Activated T-helper 17 cell treated with anti-CD3 and anti-CD28 coated beads, Interleukin-2, amount 50 U/mL, for 72 hours (primary cell): ENCODE measurements at places on chromosomes 5 and 9. TPM values are rescaled to one million over a fixed set of nuclear protein-coding genes. Genes with fewer than 3 reads are reported as not detected.
A peak's percentile ranks its signal among the peaks of the same experiment; 100 is the strongest.

GRCh38 chr5:68057191-68057590 is 158.4 kb upstream of the PIK3R1 start:
- no peak for ATAC-seq

- no peak for ATAC-seq
Measured at GRCh38 chr5:136296846-136297245, 68.5 kb downstream of the TRPC7 start.

Gene TAF11L8
- total RNA-seq = not detected

- no peak for ATAC-seq
Measured at GRCh38 chr9:131752231-131752884, 12.5 kb upstream of the RAPGEF1 start.

DNA sequence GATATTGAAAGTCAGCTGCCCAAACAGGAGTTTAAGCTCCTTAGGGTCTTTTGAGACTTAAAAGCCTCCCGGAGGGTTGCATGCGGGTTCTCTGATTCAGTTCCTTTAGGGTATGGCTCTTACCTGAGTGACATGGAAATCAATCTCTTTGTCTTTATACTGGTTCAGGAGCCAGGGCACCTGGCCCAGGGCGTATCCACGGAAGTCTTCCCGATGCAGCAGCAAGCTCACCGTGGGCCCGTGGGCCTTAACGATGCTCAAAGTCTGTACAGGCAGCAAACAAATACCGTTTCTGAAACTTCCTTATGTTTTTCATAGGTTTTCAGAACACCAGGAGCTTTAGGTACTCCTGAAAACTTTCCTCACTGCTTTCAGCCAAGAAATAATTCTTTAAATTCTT is 13.2 kb downstream of the MROH2B start:
- no peak for ATAC-seq

Gene NUTM2G
- not detected for total RNA-seq

- no peak for ATAC-seq
Measured at GRCh38 chr5:14440223-14440581, 141.4 kb upstream of the OTULINL start.

Gene PTGES
- total RNA-seq = not detected

GRCh38 chr9:99623780-99624364 is 197.8 kb upstream of the NR4A3 start:
- ATAC-seq = no peak

Gene IL13
- total RNA-seq = 2.4 TPM

Gene ANXA1
- 57.1 TPM for total RNA-seq

DNA sequence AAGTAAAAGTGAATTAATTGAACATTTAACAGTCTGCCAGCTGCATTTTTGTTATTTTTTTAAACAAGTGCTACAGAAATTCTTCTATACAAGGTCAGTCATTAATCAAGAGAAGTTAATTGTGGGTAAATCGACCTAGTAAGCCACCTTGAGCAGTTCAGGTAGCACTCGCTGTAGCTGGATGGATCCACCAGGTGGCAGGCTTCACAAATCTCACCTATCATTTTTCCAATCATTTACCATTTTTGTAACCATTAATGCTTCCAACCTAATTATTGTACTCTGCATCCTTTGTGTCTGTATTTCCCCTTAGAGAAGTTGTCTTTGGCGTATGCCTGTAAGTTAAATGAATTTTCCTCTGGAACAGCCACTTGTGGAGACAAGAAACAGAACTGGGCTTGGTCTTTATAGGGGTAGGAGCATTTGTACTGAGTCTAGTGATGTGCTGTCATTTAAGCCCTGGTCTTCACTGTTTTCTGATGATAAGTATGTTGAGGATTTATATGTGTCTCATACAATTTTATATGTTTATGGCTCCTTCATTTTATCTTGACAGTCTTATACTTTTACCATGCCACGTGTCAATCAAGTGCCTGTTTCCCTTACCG is 39.5 kb downstream of the CD180 start:
- peak; percentile 43 for ATAC-seq

DNA sequence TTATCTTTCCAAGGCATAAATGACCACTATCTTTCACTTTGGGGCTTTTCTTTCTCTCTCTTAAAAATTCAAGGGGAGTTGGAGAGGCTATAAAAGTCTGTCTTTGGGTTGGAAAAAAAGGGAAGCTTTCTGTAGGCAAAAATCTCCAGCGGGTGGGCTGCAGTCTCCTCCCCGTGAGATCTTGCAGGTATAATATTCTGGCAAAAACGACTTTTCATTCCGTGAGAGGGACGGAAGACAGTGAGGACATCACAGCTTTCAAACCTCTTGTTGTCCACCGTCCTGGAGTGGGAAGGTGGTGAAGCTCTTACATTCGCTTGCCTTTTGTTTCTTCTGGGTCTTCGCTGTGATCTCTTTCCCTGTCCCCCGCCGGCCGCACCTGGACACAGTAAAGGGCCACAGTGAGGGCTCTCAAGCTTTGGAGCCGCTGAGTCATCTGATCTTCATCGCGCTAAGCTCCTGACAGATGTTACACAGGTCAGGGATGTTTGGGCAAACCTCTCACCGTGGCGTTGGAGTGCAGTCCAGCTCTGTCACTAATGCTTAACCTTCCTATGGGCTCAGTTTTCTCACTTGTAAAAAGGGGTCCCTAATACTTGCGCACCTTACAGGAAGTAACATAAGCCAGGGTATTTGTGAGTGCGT is 61.9 kb upstream of the MEGF10 start:
- ATAC-seq = no peak

Gene DAPK1
- 1.5 TPM for total RNA-seq

- ATAC-seq = no peak
Measured at GRCh38 chr5:107563959-107564544, 106.7 kb downstream of the EFNA5 start.

- ATAC-seq = peak; percentile 64
Measured at GRCh38 chr9:87500491-87501270, 3.0 kb downstream of the DAPK1 start.

DNA sequence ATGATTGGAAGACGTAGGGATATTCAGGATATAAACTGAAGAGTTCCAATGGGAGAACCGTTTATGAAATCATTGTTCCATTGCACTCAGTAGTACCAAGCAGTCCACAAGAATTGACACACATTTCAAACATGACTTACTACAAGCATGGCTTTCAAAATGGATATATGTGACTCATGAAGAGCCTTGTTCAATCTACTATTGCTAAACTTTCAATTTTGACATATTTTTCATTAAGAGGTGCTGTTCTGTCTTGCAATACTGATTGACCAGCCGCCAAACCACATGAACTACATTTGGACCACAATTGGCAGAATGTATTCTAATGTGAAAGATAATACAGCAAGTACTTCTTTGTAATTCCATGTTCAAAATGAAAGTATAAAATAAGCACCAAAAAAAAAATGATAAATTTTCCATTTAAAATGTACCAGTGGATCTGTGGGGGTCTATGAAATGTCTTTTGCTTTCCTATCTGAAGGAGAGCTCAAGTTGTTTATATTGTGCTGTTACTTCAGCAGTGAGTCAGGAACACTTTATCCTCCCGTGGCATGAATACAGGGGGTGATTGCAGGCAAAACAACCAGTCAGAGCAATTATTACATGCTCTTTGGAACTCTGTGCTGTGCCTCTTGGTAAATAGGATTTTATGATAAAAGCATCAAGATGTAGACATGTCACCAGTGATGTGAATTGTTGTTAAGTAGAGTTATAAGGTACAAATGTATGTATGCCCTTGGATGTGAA is 366.0 kb downstream of the ARRDC3 start:
- no peak for ATAC-seq

DNA sequence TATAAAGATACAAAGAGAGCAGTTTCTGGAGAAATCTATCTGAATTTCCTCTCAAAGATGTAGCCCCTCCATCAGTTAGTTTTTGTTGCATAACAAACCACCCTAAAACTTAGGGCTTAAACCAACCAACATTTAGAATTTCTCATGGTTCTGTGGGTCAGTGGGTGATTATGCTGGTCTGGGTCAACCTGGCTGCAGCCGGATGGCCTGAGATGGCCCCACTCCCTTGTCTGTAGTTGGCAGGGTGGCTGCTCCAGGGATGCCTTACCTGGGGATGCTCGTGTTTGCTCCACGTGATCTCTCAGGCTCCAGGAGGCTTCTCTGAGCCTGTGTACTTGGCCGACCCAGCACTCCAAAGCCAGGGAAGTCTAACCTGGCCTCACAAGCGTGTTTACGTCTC is 139.3 kb downstream of the MVB12B start:
- ATAC-seq = no peak

- peak; percentile 57 for ATAC-seq
Measured at GRCh38 chr5:135246923-135247795, 151.9 kb downstream of the MACROH2A1 start.

GRCh38 chr5:112646139-112646936 is 91.3 kb upstream of the APC start:
- ATAC-seq = no peak

Gene ZDHHC21
- total RNA-seq = 6.6 TPM

- ATAC-seq = no peak
Measured at GRCh38 chr9:13556656-13557055, 277.2 kb upstream of the MPDZ start.

GRCh38 chr5:83085106-83085505 is 7.8 kb downstream of the XRCC4 start:
- no peak for ATAC-seq

GRCh38 chr9:28805197-28805596 is 1231.9 kb upstream of the C9orf72 start:
- ATAC-seq = no peak

DNA sequence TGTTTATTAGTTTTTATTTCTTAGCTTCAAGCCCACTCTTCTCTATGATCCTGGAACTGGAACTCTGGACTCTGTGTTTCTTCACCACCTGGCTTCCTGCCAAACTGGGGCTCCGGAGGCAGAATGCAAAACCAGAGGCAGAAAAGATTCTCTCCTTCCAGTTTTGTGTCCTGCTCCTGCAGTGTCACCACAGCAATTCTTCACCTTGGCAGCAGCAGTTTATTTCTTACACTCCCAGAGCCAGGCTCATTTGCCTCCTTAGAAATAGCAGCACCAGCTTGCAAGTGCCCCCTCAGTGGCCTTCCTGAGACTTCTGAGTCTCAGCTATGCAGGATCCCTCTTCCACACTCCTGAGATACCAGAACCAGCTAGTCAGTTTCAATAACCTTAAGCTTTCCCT is 26.7 kb upstream of the CAMK4 start:
- no peak for ATAC-seq

DNA sequence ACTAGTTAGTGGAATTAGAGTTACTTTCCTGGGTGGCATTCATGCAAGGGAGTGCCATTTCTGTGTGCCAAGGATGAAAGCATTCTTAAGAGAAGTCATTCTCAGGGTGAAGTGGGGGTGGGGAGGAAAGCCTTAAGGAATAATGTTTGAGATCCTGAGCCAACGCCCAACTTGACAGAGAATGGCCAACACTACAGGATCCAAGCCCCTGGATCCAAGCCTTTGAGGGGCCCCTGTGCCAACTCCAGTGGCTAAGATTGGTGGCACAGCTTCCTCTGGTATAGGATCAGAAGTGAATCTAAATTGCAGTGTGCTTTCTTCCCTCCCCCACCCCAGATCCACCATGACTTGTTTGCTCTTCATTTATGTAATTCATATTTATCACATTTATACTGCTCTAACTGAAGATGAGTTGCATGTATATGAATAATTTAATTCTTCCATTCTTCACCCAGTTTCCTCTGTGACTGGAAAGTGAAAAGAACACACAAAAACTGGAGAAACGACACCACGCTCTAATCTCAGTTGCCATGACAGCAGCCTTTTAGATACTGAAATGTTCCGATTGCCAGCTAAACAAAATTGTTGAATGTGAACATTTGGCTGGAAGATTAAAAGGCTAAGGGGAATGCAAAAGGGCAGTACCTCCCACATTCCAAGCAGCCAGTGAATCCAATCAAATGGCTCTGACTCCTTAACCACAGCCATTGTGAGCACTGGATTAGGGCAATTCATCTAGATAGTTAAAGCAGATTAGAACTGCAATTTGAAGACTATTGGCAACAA is 4.5 kb downstream of the ZNF608 start:
- no peak for ATAC-seq

- ATAC-seq = peak; percentile 61
Measured at GRCh38 chr5:112914584-112914983, 7.4 kb downstream of the REEP5 start.

- no peak for ATAC-seq
Measured at GRCh38 chr5:15762668-15763067, 262.7 kb downstream of the FBXL7 start.

GRCh38 chr5:98962587-98962986 is 33.8 kb upstream of the CHD1 start:
- no peak for ATAC-seq

GRCh38 chr9:132319421-132320110 is 35.2 kb downstream of the SETX start:
- ATAC-seq = no peak

GRCh38 chr9:37198039-37198729 is 77.8 kb downstream of the ZCCHC7 start:
- no peak for ATAC-seq

DNA sequence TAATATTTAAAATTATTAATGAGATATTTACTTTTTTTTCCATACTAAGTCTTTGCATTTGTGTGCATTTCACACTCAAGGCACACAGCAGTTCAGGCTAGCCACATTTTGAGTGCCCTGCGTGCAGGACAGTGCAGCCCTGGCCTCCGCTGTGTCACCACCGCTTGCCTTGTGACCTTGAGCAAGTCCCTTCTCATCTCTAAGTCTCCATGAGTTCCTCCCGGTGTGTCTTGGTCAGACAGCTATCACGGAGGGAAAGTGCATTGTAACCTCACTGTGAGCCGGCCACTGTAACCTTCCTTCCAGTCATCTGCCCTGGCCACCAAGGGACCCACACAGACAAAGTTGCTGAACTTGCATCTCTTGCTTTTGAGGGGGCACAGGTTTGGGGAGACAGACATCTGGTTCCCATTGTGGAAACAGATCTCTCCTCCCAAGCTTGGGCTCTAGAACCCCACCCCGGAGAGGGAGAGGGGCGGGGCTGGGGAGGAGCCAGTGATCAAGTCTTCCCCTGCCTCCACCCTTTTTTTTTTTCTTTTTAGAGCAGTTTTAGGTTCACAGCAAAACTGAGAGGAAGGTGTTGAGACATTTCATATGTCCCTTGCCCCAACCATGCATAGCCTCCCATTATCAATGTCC is 96.8 kb downstream of the C9orf50 start:
- ATAC-seq = no peak

Gene FNIP1
- total RNA-seq = 30.4 TPM

DNA sequence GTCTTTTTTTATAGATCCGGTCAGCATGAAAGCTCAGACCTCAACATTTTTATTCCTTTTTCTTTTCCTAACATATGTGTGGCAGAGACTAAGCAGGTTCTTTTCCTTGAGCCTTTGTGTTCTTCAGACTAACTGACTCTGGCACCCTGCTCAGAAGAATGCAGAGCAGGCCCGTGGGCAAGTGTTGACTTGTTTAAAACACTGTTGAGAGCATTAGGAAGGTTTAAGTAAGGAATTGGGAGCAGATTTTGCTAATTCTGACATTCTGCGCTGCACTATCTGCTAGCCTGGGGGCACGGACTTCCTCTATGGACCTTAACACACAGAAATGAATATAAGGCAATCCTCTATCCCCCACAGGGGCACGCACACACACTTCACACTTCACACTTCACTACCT is 182.5 kb upstream of the PIK3R1 start:
- no peak for ATAC-seq

- ATAC-seq = no peak
Measured at GRCh38 chr5:171840711-171841522, 55.3 kb downstream of the SMIM23 start.

- ATAC-seq = no peak
Measured at GRCh38 chr5:111901296-111901695, 144.3 kb upstream of the NREP start.
